Neural progenitor cell (in vitro differentiated cells): ENCODE measurements at places on chromosomes 2 and 18.
A peak's percentile ranks its signal among the peaks of the same experiment; 100 is the strongest.

DNA sequence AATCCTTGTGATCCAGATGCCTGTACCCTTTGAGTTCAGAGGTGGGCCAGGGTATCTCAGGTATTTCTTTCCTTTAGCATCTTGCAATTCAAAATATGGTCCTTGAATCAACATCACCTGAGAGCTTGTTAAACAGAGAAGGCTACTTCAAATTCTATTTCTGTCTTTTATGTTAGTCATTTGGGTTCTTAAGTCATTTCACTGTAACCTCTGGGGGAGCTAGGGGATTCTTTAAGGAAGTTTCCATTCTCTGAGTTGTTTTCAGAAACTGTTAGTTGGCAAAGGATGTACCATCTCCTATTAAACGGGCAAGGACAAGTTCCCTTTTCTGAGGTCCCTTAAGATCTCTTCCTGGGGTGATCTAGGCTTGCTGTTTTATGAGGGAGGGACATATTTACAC is 16.6 kb downstream of the CFLAR start:
- no peak for DNase-seq

DNA sequence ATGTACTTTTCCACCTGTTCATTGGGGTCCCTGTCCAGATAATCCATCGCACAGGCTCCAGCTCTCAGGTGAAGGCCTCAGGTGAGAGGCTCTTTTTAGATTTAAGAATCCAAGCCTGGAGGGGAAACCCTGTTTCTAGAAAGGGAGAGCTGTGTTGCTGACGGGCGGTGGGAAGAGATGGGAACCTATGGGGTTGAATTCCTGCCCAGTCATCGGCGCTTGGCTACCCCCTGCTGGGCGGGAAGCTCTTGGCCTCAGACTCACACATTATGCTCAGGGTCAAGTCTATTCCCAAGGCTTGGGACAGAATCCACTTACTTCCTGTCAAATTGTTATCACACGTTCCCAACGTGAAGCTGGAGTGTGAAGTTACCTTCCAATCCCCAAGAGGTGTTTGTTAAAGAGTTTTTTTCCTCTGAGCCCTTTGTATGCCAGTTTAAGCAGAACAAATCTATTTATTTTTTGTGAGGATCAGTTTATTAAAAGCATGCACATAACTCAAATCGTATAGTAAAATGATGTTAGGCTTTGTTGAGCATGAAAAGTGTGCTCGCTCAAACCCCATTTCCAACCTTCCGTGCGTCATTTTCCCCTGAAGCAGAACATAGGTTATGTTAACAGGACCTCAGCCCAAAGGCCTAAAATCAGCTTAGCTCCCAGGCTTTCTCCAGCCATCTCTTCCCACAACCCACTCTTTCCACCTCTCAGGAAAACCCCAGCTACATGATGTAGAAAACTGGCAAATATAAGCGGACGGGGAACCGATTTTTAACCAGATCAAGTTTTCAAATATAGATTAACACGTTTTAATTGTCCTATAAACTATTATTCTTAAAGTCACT is 181.7 kb upstream of the ETAA1 start:
- DNase-seq: peak; percentile 37

GRCh38 chr2:79375817-79376216 is 137.0 kb upstream of the CTNNA2 start:
- DNase-seq: no peak

- no peak for DNase-seq
Measured at GRCh38 chr2:232623768-232624765, 9.3 kb upstream of the EFHD1 start.

DNA sequence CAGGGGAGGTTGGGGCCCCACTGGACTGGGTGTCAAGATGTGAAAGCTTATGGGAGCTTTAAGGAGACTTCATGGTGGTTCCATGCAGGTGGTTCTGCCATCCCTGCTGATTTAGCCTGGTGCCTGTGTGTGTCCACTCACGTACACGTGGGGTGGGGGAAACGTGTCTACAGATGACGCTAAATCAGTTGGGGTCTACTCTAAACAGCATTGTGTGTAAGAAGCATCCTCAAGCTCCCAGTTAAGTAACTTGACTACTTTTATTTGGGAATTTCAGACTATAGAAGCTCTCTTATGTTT is 47.1 kb downstream of the BCL2L11 start:
- DNase-seq: no peak

DNA sequence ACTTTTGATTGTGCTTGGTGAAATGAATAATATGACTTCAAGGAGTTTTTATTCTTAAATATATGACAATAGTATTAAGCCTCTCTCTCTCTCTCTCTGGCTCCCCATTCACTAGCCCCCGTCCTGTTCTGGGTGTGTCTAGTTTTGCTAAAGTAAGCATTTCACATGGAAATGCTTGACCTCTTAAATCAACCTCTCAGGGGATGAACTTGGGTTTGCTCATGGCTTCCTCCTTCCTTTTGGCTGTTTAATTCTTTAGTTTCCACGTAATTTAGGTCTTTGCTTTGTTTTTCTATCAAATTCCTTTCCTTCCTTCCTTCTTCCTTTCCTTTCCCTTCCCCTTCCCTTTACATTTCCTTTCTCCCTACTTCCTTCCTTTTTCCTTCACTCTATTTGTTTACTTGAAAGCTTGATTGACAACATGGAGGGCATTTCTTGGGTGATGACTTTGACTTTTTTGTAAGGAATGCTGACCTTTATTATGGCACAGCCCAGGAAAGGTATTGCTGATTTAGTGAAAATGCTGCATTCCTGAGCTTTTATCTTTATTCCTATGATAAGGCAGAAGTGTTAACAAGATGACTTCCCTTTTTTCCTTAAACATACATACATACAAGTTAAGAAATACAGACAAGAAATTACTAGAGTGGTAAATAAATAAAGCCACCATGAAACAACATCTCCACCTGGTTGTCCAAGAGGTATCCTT is 3.6 kb downstream of the DPP4 start:
- DNase-seq: no peak

- no peak for DNase-seq
Measured at GRCh38 chr2:168751104-168751740, 51.2 kb upstream of the NOSTRIN start.

- no peak for DNase-seq
Measured at GRCh38 chr2:216736326-216736725, 41.0 kb upstream of the IGFBP5 start.

- no peak for DNase-seq
Measured at GRCh38 chr2:64858541-64859311, 130.5 kb upstream of the SLC1A4 start.

- no peak for DNase-seq
Measured at GRCh38 chr18:75393721-75394120, 33.8 kb downstream of the SMIM21 start.

DNA sequence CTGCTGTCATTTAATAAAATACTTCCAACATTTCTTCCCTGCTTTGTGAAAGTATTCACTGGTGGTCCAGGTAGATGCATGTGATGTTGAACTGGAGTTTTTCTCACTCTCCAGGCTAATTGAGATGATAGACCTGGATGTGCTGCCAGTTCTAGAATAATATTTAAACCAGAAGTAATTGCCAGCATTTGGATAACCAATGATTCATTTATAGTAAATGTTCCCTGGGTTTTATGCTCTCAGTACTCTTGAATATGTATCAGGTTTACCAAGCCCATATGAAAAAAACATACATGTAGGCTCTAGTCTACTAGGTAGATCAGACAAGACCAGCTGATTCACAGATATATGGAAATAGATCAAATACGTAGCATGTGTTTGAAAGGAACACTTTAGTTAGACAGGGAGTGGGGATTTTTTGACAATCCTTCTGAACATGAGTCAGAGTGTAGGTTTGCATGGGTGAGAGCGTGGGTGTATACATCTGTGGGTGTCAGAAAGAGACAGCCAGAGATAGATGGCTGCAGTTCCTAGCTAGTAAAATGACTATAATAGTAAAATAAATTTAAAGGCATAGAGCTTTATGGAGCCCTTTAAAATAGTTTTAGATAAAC is 115.1 kb downstream of the NAB1 start:
- no peak for DNase-seq

- DNase-seq: no peak
Measured at GRCh38 chr2:180943275-180943674, 37.1 kb upstream of the UBE2E3 start.

DNA sequence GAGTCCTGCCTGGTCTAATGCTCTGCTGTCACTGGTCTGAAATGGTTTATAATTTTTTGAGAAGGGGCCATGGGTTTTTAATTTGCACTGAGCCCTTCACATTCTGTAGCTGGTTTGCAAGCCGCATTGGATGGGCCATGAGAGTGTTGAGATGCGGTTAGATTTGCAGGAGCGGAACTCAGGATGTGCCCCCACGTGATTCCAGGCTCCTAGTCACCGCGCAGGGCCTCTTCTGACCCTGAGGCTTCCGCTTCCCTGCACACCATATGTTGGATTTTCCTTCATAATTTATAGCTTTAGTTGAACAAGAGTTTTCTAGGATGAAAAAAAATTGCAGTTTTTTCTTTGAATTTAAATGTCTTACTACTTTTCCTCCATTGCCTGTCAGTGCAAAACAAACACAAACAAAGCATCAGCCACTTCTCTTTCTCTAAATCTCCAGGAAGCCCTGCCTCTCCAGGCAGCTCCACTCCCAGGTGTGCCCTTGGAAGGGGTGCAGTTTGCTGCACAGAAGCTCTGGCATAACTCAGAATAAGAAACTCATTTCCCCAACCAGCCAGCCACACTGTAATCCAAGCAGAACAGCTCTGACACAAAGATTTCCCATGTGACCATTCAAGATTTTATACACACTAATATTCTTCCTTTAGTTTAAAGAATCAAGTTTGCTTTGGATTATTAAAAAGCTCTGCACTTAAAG is 18.4 kb upstream of the TPO start:
- no peak for DNase-seq

- no peak for DNase-seq
Measured at GRCh38 chr2:15799432-15799827, 140.9 kb upstream of the MYCN start.

GRCh38 chr2:98242003-98242402 is 104.3 kb upstream of the CNGA3 start:
- peak; percentile 33 for DNase-seq

GRCh38 chr2:20173064-20173463 is 51.9 kb downstream of the SDC1 start:
- no peak for DNase-seq
